ENCODE measurements at places on chromosomes 3 and 15. TPM values are rescaled to one million over a fixed set of nuclear protein-coding genes. Genes with fewer than 3 reads are reported as not detected.

Gene PLA2G4F
- 104 TPM for total RNA-seq

Gene GREM1
- total RNA-seq = 2.8 TPM

Gene SRGAP3
- total RNA-seq = 3.2 TPM

Gene CPLX3
- total RNA-seq = not detected

Gene ECE2
- total RNA-seq = not detected

Gene PRR20G
- not detected for total RNA-seq
